ENCODE measurements at places on chromosomes 3 and 15. TPM values are rescaled to one million over a fixed set of nuclear protein-coding genes. Genes with fewer than 3 reads are reported as not detected.
A peak's percentile ranks its signal among the peaks of the same experiment; 100 is the strongest.

DNA sequence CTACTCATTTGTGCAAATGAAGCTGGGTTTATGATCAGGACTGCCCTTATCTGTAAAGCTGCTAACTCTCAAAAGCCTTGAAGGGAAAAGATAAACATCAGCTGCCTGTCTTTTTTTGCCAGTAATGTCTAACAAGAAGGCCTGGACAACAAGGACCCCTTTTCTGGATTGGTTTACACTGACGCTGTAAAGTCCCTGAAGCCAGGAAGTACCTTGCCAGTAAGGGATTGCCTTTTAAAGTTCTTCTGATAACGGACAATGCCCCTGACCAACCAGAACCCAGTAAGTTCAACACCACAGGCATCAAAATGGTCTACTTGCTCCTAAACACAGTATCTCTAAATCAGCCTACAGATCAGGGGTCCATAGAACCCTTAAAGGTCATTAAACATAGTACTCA, 178.0 kb downstream of the PCCB start:
- no peak for DNase-seq

Gene PRSS50
- not detected for total RNA-seq

DNA sequence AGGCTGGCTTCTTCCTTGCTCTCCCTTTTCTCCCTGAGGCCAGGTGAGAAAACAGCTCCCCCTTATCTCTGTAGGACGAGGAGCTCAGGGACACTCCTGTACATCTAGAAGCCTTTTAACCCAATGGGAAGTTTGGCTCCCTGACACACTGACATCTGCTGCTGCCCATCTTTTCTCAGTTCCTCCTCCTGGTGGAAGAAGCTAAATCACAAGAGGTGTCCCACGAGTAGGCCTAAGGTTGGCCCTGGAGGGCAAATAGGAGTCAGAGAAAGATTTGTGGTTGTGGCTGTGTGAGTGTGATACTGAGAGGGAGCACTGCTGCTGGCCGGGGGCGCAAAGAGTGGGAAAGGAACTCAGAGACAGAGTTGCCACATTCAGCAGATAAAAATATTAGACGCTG, 49.5 kb downstream of the ARHGAP31 start:
- DNase-seq = peak; percentile 38

- no peak for DNase-seq
Observed at GRCh38 chr3:176479248-176479647, 718.0 kb downstream of the TBL1XR1 start.

DNA sequence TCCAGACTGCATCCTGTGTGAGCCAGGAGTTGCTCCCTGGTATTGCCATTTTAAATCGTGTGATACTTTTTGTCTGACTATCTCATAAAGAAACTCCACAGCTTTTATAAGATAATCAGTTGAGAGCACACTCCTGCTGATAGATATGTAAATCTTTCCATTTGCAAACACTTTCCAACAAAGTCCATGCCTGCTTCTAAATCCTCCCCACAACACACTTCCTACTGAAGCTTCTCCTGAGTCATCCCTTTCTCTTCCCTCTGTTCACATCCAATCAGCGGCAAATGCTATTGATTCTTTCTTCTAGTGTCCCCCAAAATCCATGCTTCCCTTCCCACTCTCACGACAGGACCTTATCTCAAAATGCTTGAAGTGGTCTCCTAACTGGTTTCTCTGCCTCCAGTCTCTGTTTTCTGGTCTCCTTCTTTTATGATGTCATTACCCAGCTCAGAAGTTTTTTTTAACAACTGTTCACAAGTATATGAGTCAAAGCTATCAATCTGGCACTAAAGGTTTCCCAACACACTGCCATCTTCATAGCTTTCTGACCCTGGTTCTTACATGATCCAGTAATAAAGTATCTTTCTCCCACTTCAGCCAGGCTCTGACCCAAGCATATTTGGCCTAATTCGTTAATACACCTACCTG, 4.5 kb upstream of the WWTR1 start:
- peak; percentile 55 for DNase-seq

DNA sequence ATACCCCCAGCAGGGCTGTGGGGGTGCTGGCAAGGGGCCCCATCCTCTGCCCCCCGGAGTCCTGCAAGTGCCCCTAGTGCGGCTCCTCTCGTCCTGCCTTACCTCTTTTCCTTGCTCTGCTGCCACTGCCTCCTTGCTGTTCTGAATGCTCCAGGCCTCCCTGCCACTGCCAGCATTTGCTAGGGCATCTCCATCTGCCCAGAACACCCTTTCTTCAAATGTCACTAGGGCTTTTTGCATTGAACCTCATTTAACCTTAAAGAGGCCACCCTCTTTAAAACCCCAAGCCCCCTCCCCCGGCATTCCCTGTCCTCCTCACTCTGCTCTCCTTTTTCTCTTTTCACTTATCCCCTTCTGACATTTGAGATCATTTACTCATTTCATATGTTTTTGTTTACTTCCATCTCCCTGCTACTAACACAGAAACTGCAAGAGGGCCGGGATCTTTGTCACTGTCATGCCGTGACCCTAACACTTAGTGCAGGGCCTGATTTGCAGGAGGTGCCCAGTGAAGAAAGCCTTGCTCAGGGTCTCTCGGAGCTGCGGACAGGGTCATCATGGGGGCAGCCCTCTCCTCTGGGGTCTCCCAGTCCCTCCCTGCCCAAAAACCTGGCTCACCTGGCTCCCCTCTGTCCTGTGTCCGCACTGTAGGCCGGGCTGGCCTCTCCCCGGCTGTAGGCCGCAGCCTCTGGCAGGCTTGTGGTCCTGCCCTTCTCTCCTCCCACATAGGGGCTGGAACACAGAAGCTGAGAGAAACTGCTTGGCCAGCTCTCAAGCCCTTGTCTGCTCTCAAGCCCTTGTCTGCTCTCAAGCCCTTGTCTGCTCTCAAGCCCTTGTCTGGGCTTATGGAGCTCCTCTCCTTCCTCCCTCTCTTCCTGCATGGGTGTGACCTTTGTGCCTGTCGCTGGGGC, at the start of gene ACOX2:
Gene ACOX2, minus strand, starts transcription at position 690 of the 911 bp plus-strand sequence. CDS start 2,084 bp downstream, outside the sequence.
- no peak for DNase-seq

Gene MCTP2
- 0.13 TPM for total RNA-seq

GRCh38 chr3:147405231-147406027, 914 bp downstream of the ZIC4 start:
- DNase-seq = no peak

- DNase-seq = no peak
Observed at GRCh38 chr15:94576889-94577533, 345.6 kb downstream of the MCTP2 start.

DNA sequence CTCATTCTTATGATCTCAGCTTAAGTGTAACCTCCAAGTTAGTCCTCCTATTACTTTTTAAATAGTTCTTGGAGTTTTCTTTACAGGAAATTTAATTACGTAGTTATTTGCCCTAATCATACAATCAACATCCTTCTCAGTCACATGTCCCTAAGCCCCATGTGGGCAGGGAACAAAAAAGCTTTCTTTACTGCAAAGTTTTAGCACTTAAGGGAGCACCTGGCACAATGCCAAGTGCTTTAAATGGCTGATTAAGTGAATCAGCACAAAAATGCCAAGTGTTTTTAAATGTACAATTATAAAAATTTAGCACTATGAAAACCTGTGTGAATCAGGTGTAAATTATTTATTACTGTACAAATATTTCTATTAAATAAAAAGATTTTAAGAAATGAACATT, 445.3 kb downstream of the C3orf38 start:
- DNase-seq = no peak

DNA sequence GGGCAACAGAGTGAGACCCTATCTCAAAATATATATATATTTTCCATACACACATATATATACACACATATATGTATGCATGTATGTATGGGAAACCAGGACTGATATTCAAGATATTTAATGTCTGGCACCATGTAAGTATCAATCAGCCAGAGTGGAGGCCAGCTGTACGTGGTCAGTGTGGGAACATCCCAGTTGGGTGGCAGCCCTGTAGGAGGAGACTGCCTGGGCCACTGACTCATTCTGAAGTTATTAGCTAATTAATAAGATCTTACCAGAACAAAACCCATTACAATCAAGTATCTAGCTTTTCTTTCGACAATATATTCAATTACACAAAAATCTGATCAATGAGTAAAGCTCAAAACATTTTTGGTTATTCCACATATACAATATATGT, 85.1 kb upstream of the OCA2 start:
- DNase-seq = no peak

Gene KBTBD13
- not detected for total RNA-seq

- DNase-seq = no peak
Observed at GRCh38 chr3:152094406-152094805, 174.3 kb upstream of the MBNL1 start.

Gene GPR62
- total RNA-seq = not detected

GRCh38 chr3:103048068-103048722, 613.4 kb downstream of the ZPLD1 start:
- no peak for DNase-seq

Gene SCAPER
- 9.3 TPM for total RNA-seq

Gene ADGRG7
- not detected for total RNA-seq

DNA sequence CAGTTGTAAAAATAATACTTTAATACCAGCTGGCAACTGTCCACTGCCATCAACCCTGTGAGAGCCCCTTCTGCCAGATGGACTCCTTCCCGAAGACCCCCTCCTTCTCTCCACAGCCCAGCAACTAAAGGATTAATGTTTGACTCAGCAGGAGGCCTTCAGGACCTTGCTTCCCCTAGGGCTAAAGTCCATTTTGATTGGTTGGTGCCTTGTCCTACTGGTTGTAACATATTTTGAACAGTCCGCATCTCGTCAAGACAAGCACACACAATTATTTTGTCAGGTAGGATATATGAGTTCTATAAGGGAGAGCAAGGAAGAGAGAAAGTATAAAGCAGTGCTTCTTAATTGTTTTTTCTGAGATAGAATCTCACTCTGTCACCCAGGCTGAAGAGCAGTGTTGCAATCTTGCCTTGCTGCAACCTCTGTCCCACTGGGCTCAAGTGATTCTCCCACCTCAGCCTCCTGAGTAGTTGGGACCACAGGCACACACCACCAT, 18.6 kb downstream of the ACOX2 start:
- DNase-seq = no peak

DNA sequence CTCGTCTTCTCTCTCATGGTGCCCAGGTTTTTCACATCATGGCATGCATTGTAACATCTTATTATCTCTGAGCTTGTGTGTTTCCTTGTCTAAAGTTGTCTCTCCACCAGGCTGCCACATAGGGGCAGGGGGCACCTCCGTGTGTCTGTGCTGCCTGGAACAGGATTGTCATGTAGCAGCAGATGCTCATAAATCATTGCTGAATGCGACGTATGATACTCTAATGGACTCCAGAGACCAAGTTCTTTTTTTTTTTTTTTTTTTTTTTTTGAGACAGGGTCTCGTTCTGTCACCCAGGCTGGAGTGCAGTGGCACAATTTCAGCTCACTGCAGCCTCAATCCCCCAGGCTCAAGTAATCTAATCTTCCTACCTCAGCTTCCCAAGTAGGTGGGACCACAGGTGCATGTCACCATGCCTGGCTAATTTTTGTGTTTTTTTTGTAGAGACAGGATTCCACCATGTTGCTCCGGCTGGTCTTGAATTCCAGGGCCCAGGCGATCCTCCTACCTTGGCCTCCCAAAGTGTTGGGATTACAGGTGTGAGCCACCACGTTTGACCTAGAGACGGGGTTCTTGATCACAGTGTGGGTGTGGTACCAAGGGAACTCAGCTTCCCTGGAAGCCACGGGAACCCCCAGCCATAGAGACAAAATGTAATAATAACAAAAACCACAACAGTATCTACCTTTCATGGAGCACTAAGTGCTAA, 4.7 kb upstream of the DNASE1L3 start:
- DNase-seq = no peak

- no peak for DNase-seq
Observed at GRCh38 chr15:78389322-78389721, 48.7 kb upstream of the IREB2 start.

DNA sequence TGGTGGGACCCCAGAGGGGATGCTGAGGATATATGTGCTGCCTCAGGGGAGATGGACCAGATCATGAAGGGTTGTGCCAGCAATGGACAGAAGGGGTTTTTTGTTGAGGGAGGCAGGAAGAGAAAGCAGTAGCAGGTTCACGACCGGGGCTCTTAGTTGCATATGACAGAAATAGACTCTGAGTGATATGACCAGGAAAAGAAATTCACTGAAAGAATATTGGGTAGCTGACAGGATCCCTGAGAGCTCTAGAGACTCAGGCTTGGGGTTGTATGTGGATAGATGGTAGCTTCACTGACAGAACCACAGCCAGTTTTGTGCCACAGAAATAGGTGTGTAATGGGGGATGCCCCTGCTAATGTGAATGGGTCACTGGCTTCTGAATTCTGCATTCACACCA, 241.6 kb downstream of the ZNF621 start:
- DNase-seq = peak; percentile 11

Gene RAB27A
- 5.6 TPM for total RNA-seq

- DNase-seq = no peak
Observed at GRCh38 chr15:89376388-89376787, 41.8 kb upstream of the POLG start.

Gene AMT
- 0.11 TPM for total RNA-seq

DNA sequence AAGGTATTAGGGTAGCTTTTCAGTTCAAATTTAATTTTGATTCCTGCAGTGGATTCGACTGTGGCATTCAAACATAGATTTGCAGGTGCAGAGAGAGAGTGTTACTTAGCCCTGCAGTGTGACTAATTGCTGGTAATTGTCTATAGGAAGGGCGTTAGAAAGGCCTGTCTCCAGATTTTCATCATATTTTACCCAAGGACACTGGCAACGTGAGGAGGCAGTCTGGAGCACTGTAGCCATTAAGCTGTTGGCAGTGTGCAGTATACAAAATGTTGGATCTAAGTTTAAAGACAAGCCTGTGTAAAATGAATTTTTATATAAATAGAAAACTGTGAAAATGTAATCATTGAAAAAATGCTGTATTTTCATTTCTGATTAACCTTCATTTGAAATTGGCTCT, 342.9 kb downstream of the CNTN4 start:
- DNase-seq = no peak

DNA sequence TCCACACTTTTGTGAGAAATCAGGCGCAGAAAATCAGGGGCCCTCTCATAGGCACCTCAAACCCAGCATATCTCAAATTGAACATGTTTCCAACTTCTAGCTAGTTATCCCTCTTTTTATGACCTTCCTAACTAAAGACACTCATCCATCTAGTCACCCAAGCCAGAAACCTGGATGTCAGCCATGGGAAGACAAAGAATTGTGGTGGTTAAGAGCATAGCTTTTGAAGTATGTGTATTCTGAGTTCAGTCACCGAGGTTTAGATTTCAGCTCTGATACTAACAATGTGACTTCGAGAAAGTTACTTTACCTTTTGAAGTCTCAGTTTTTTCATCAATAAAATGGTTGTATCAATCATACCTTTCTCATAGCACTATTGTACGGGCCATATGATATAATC, 495.5 kb downstream of the NLGN1 start:
- DNase-seq = peak; percentile 47

Data from LHCN-M2 (cell line).